ENCODE measurements at places on chromosomes 16 and 17.

DNA sequence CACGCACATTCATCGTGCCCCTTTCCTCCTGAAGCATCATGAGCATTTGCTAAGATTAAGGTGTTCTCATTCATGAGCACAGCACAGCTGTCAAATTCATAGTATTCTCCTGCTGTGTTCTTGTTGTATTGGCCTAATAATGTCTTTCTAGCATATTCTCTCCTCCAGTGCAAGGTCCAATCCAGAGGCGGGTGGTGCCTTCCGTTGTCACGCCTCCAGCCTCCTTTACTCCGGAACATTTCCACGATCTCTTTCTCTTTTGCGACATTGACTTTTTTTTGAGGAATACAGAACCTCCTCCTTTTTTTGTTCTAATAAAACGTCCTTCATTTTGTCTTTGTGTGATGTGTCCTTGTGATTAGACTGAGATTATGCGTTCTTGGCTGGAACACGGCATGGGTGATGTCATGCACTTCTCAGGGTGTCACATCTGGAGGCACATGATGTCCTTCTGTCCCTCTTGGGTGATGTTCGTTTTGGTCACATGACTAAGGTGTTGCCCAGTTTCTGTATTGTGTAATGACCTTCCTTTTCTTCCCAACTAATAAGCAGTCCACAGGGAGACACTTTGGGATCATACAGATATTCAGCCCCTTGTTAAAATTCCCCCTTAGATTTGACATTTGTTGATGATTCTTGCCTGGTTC lies 66.3 kb downstream of the CLEC16A start:
- H3K4me3 ChIP-seq = no peak overlapping the region
- H3K4me1 ChIP-seq = peaks cover 9% of the 10 kb centered on the region

- H3K27ac ChIP-seq = peak overlapping the region; percentile 98
- no peaks in the 10 kb centered on the region for H3K27me3 ChIP-seq
- H3K36me3 ChIP-seq = peaks cover 83% of the 10 kb centered on the region
- peak overlapping the region; percentile 70 for H3K4me3 ChIP-seq
Measured at GRCh38 chr17:49216953-49217650, 6.6 kb downstream of the ABI3 start.

GRCh38 chr16:883340-883739 lies 82.8 kb upstream of the GNG13 start:
- H3K27ac ChIP-seq = no peak overlapping the region
- DNase-seq = no peak
- no peak overlapping the region for H3K4me3 ChIP-seq
- no peaks in the 10 kb centered on the region for H3K4me1 ChIP-seq
- no peaks in the 10 kb centered on the region for H3K36me3 ChIP-seq
- H3K27me3 ChIP-seq = no peaks in the 10 kb centered on the region

DNA sequence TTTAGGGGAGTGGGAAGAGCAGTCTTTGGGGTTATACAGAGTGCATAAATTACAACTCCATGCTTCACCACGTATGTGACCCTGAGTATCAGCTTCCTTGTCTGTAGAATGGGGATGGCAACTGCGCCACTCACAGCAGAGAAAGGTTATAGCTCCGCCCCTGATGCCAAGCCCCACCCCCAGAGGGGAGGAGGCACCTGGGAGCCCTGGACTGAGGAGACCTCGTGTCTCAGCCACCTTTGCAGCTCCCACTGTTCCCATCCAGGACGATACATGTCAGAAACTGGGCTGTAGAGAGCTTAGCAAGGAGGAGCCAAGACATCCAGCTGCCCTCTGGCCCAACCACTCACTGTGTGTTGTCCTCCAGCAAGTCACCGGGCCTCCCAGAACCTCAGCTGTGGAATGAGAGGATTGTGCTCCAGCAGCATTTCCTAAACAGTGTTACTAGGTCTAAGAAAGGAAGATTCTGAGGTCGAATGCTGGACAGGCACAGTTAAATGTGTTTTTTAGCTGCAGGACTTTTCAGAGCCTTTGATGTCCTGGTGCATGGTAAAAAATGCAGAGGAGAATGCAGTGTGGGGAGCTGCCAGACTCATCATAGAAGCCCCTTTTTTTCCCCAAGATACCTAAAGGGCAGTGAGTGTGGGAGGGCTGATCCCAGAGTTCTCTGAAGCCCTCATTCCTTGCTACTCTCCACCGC lies 49.4 kb downstream of the BEAN1 start:
- no peak overlapping the region for H3K4me3 ChIP-seq
- peak overlapping the region; percentile 48 for H3K27ac ChIP-seq
- H3K4me1 ChIP-seq = peaks cover 48% of the 10 kb centered on the region
- DNase-seq = peak; percentile 56
- H3K36me3 ChIP-seq = no peaks in the 10 kb centered on the region

- DNase-seq = no peak
- H3K4me1 ChIP-seq = peaks cover 1% of the 10 kb centered on the region
- H3K27me3 ChIP-seq = peaks cover 4% of the 10 kb centered on the region
Measured at GRCh38 chr17:2931876-2932275, 131.5 kb downstream of the OR1D5 start.

Measured in activated CD8-positive, alpha-beta T cell treated with anti-CD3 and anti-CD28 coated beads, Interleukin-2, amount 10 ng/mL, durations not matched to agents 7 days and 5 days (primary cell).